ENCODE measurements at places on chromosomes 5 and 9.

DNA sequence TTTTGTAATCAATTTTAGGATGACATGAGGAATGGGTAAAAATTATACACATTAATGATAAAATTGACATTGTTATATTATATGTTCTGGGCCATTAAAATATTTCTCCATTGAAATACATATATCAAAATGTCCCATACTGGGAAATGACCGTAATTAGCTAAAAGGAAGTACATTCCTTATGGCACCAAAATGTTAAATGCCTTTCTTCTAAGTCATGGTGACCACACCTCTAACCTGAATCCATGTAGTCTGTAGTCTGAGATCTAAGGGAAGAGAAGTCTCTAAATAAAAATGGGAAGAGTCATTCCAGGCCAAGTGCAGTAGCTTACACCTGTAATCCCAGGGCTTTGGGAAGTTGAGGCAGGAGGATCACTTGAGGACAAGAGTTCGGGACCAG, 10.0 kb upstream of the GDA start:
- no peak for DNase-seq

DNA sequence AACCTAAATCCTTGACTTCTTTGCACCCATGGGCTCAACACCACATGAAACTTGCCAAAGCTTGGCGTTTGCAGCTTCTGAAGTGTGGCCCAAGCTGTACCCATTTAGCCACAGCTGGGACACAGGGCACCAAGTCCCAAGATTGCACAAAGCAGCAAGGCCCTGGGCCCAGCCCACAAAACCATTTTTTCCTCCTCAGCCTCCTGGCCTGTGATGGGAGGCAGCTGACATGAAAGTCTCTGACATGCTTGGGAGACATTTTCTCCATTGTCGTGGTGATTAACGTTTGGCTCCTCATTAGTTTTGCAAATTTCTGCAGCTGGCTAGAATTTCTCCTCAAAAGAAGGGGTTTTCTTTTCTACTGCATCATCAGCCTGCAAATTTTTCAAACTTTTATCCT, 32.0 kb downstream of the ACTL7B start:
- DNase-seq: no peak

GRCh38 chr9:121727295-121728020, 76.0 kb downstream of the DAB2IP start:
- no peak for DNase-seq

- no peak for DNase-seq
Measured at GRCh38 chr5:65102371-65102975, 333.7 kb downstream of the CWC27 start.

GRCh38 chr9:136267261-136268111, 21.9 kb upstream of the QSOX2 start:
- peak; percentile 55 for DNase-seq

DNA sequence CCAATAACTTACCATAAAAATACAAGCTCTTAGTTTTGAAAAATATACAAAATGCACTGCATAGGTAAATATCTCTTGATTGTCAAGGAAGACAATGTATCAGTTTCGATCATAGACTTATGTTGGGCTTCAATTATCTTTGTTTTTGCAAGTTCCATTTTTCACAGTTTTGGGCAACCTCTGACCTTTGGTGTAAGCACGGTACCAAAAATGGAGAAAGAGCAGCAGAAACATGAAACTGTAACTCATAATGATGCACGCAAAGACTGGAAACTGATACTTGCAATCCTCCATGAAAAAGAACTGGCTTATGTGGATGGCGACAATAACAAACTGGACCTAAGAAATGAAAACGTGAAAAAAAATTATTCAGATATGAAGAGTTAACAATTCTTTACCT, 54.5 kb upstream of the DEPDC1B start:
- DNase-seq: no peak

GRCh38 chr5:37735649-37736347, 104.0 kb downstream of the GDNF start:
- DNase-seq: no peak

GRCh38 chr5:53366245-53366644, 114.2 kb upstream of the FST start:
- DNase-seq: no peak
